ENCODE measurements at places on chromosomes 3 and 15.

- DNase-seq: no peak
Measured at GRCh38 chr3:1848935-1849334, 249.7 kb upstream of the CNTN4 start.

- no peak for DNase-seq
Measured at GRCh38 chr15:85335193-85335942, 45.0 kb upstream of the AKAP13 start.

GRCh38 chr3:188092648-188093047 is 61.3 kb upstream of the LPP start:
- DNase-seq: no peak

- DNase-seq: no peak
Measured at GRCh38 chr3:53550005-53550620, 55.7 kb downstream of the CACNA1D start.

- no peak for DNase-seq
Measured at GRCh38 chr3:85800676-85801075, 841.9 kb downstream of the CADM2 start.

DNA sequence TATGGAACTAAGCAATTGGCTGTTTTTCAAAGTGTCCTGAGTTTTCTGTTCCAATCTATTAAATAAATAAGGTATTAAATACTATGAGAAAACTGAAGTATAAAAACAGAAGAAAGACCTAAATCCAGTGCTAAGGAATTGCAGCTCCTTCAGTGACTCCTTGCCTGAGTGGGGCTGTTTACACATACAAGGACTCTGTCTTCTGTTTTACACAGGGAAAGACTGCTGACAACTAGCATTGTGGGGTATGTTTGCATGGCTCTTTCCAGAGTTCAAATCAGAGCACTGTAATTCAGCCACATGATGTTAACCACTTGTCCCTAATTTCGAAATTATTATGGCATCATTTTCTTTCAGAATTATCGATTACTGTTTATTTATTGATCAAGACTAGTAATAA is 31.3 kb upstream of the MEIS2 start:
- no peak for DNase-seq

DNA sequence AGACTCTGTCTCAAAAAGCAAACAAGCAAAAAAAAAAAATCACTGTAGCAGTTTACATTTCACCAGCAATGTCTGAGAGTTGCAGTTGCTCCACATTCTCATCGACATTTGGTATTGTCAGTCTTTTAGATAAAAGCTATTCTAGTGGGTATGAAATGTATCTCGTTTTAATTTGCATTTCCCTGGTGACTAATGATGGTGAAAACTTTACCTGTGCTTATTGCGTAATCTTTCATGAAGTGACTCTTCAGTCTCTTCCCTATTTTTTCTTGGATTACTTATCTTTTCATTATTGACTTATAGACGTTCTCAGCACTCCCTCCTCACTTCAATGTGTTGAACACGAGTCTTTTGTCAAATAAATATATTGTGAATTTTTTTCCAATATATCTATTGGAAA is 37.2 kb upstream of the CLSTN2 start:
- DNase-seq: no peak
